ENCODE measurements at places on chromosomes 6 and 20.
A peak's percentile ranks its signal among the peaks of the same experiment; 100 is the strongest.

DNA sequence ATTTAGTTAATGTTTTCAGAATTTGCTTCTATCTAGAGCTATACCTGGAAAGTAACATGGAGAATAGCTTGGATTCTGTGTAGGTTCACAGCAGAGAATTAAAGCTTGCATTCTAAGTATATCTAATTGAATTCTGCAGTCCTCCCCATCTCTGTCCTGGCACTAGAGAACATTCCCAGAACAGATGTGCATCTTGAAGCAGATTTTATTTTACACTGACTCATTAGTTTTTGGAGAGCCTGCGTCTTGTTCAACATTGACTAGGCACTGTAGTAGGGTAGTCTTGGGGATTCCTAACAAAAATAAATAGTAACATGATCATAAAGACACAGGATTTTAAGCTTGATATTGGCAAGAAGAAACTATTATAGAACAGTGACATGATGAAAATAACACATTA is 36.2 kb upstream of the BAG2 start:
- DNase-seq: peak; percentile 48

GRCh38 chr20:46575937-46576461 is 25.5 kb upstream of the OCSTAMP start:
- DNase-seq: no peak

GRCh38 chr20:50932016-50932485 is 814 bp upstream of the ADNP start:
- DNase-seq: peak; percentile 28

DNA sequence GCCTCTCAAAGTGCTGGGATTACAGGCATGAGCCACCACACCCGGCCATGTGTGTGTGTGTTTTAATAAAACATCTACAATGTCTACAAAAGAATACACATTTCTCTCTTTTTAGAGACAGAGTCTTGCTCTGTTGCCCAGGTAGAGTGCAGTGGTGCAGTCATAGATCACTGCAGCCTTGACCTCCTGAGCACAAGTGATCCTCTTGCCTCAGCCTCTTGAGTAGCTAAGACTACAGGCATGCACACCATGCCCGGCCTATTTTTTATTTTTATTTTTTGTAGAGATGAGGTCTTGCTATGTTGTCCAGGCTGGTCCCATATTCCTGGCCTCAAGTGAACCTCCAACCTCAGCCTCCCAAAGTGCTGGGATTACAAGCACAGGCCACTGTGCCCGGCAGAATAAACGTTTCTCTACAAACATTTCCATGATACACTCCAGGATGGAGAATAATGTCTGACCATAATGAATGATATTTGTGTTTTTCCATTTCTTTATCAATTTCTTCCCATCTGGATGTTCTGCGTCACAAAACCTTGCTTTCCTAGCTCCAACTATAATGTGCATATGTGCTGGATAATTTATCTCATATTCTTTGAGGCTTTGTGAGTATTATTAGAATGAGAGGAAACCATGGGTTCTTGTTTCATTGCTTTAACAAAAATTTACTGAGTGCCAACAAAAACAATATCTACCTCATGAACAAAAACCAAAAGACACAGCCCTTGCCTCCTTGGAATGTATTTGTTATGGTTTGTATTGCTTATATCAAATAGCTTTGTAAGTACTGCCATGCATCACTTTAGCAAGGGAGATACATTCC is 28.6 kb upstream of the CCN2 start:
- peak; percentile 85 for DNase-seq

GRCh38 chr6:131572686-131573415 is at the start of gene ARG1:
Gene ARG1, plus strand, starts transcription at chr6:131573226. Its CDS starts 57 bp downstream, at chr6:131573283.
- no peak for DNase-seq

DNA sequence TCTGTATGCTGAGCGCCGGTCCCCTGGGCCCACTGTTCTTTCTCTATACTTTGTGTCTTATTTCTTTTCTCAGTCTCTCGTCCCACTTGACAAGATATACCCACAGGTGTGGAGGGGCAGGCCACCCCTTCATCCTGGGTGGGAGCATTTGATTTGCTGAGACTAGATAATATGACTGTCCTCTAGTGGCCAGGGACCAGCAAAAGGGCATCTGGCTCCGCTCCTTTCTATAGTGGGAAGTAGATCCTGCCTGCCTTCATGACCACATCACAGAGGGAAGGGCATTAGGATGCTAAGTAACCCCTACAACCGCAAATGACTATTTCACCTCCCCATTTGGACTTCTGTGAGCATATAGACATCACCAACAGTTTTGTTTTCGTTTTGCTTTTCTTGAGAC is 64.5 kb downstream of the TRMT6 start:
- no peak for DNase-seq

GRCh38 chr6:18388942-18389341 is 1.8 kb downstream of the RNF144B start:
- DNase-seq: peak; percentile 62

DNA sequence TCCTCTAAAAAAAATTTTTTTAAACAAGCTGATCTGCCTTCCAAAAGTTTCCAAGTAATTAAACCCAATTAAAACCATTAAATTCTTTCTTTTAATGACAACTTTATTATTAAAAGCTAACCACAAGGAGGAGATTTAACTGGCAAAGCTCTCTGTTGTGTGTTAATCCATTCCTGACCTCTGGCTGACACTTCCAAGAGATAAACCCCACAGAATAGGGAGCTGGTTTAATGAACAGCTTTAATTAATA is 230.8 kb downstream of the EYA2 start:
- DNase-seq: peak; percentile 50

DNA sequence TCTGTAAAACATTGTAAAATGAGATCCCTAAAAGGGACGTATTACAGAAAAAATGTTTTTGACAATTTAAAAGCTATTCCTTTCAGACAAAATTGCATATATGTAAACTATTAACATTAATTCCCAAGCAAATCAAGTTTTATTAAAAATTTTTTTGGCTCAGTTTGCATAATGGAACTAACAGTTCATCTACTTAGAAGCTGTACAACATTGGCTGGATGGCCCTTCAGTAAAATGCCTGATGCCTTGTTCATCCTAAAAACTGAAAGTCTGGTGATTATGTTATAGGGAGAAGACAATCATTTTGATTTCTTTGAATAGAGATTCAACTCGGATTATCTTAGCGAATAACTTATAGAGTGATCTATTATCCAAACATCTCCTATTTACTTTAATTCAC is 52.8 kb downstream of the ADGRG6 start:
- DNase-seq: no peak

DNA sequence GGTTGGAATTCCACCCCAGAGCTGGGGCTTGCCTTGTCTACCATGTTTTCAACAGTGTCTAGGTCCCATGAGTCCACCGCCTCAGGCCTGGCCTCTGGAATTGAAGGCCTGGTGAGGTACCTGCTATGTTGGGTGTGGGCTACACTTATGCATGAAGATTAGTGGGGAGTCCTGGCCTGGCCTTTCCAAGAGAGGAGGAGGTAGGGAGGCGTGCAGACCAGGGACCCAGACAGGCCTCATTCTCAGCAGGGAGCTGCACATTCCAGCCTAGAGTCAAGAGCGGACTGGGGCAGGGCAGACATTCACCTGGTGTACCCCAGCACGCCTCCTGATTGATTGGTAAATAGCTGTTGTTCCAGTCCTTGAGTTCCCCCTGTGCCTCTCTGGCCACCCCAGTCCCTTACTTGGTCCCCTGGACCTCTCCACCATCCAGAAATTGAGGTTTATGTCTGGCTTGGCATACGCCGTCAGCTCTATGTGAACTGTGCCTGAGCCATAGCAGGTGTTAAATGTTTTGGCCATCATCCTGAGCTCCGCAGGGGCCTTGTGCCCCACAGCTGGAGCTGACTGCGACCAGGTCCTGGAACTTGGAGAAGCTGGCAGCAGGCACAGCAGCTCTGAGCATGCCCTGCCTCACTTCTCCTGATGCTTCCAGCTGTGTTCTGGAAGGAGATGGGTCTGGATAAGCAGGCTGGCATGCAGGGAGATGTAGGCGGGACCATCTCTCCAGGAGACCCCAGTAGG is 8.2 kb upstream of the VEGFA start:
- no peak for DNase-seq

DNA sequence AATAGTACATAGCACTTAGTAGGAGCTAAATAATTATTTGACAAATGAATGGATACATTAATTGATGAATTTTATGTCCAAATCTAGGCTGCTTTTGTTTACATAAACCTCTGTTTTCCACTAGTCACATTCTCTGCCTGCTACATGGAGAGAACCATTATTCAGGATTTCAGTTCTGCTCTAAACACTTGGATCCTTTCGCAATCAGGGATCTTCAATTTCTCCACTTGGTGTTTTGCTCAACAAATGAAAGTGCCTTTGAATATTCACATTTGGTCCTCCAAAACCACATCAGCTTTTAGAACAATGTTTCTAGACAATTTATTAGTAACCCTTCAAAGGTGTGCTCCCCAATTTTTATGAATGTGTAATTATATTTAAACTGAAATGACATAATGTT is 30.6 kb upstream of the HLA-DQB1 start:
- DNase-seq: no peak

GRCh38 chr6:151240036-151240685 is 394 bp downstream of the AKAP12 start:
- peak; percentile 89 for DNase-seq

DNA sequence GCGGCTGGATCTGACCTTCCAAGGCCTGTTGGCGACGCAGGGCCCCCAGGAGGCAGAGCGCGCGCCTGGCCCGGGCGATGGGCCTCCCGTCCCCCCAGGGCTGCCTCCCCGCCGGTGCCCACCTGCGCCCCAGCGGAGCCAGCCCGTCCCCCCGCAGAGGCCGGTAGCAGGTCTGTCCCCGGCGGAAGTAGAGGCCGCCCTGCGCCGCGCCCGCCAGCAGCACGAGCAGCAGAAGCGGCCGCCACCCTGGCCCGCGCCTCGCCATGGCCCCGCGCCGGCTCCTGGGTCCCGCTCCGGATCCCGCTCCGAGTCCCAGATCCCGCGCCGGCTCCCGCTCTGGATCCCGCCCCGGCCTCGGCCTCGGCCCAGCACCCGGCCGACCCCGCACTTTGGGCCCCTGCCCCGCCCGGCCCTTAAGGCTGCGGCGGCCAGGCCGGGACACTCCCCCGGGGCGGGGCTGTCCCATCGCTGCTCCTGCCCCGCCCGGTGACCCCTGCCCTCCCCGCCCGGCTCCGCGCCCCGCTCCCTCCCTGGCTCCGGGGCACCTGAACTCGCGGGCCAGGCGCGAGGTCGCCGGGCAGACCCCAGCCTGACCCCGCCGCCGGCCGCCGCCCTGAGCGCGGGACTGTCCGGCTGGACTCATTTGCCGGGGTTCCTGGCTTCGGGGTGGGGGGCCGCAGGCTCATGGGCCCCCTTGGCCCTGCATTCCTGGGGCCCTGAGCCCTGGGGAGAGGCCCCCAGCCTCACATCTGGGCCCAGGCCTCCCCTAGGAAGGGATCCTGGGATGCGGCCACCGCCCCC is at the start of gene CTSZ:
Gene CTSZ (minus strand): TSS at position 391 of the 801 bp plus-strand sequence. CDS start 126 bp downstream, at position 265.
- peak; percentile 38 for DNase-seq

- DNase-seq: no peak
Measured at GRCh38 chr20:62785393-62785792, 10.9 kb upstream of the MRGBP start.

- DNase-seq: no peak
Measured at GRCh38 chr6:31687860-31688693, 7.2 kb upstream of the LY6G5C start.

DNA sequence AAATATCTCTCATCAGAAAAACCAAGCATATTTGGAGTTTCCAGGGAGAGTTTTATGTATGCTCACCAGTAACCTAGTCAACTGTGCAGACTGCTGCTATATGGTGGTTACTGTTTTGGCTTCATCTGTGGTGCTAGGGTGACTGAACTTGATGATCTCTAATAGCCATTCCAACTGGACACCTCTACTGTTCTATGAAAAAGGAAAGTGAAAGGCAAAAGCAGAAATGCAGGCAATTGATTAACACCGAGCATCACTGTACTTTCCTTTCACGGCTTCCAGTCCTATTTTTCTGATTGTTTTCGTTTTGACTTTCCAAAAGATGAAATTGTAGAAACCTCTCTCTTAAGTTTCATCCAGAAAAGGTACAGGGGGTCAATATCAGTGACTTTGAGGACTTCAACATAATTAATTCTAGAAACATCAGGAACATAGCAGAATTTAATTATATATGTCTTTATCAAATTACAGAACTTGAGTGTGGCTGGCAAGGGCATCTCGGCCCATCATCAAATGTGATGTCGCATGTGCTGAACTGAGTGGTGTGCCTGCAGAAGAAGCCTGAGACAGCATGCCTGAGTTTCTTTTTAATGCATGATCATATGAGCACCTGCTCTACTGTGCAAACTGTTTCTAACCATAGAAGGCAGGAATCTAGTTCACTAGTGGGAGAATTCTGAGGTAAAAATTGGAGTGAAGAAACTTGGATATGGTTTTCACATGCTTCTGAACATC is 464.3 kb upstream of the FLRT3 start:
- no peak for DNase-seq

Measured in foreskin fibroblast (primary cell).